ENCODE measurements at places on chromosomes 5 and 9.

DNA sequence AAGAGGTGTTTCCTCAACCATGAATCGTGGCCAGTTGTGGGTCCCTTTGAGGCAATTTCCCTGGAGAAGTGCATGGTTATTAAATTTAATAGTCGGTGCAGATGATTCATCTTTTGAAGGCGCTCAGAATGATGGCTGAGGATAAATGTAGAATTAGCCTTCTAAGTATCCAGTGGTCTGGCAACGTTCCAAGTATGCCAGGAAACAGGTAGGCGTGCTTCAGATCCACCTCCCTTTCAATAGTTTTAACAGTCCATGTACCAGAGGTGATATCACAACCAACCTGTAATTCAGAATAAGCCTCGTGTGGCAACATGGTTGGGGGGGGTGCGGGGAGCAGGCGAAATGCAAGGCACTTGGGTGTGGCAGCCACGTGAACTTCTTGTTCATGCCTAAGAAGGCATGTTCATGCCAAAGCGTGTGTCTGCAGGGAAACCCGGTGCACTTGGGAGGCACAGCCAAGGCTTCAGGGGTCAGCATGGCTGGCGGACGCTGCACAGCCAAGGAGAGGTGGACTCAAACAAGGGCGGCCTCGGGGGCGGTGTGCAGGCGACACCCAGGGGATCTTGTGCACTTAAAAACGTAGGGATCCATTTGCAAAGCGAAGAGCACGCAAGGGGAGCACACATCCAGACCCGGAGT lies 5.2 kb upstream of the NKD2 start:
- DNase-seq, result no peak

GRCh38 chr5:1519631-1520210 lies 4.0 kb downstream of the LPCAT1 start:
- DNase-seq, result no peak

DNA sequence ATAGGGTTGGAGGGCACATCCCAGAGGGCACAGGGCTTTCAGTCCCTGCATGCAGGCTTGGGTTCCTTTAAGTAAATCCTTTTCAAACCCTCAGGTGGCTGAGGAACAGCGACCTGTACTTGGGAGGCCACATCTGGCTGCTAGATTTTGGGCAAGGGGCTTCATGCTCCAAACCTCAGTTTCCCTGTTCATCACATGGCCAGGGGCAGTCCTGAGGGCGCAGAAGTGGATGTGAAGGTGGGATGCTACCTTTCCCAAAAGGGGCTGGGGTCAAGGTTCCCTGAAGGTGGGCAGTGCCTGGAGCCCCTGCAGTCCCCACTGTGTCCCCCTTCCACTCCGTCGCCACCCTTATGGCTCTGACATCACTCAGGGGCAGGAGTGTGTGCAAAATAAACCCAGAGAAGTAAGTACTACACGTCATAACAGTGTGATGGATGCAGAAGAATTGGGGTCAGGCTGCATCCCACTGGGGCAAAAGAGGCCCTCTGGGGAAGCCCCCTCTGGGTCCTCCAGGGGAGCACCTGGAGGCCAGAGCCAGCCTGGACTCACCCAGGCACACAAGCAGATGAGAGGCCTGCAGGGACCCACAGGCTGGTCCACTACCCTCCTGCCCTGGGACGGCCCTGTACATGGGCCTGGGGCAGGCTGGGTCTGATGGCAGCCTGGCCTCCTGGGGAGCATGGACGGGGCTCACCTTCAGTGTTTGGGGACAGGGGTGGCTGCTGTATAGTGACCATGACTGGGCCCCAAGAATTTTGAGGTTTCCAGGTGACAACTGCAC lies 1.9 kb upstream of the CARD19 start:
- DNase-seq, result no peak

DNA sequence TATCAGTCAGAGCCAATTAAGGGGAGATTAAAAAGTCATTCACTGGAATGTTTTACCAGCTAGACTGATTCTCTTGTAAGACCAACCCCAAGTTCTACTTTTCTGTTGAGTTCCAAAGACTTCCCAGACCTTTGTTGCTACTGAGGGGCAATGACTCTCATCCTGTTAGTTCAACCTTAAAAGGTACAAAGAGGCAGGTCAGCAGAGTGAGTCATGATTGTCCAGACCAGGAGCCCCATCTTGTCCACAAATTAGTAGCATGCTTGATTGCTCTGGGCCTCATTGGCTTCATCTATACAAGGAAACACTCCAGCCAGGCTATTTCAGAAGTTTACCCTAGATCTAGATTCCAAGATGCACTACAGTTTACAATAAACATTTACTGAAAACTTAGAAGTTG lies 79.9 kb upstream of the IL7R start:
- DNase-seq, result no peak

GRCh38 chr5:1062761-1063568 lies 48.9 kb downstream of the SLC12A7 start:
- DNase-seq, result no peak

DNA sequence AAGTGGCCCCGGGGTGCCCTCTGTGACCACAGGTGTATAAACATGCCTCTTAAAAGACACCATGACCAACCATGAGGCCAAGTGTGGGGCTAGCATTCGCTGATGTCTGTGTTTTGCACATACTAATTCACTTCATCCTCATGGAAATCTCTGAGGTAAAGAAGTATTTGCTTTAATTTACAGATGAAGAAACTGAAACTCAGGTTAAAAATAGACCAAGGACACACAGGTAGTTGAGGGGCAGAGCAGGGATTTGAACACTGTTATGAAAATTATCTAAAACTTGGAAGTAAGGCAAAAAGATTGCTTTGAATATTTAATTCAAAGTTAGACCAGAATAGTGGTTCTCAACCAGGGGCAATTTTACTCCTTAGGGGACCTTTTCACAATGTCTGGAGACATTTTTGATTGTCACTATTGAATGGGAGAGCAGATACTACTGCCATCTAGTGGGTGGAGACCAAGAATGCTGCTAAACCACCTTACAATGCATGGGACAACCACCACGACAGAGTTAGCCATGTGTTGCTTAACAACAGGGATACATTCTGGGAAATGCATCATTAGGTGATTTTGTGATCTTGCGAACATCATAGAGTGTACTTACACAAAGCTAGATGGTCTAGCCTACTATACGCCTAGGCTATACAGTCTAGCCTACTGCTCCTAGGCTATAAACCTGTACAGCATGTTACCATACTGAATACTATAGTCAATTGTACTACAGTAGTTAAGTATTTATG lies 8.0 kb upstream of the FXN start:
- peak; percentile 13 for DNase-seq

DNA sequence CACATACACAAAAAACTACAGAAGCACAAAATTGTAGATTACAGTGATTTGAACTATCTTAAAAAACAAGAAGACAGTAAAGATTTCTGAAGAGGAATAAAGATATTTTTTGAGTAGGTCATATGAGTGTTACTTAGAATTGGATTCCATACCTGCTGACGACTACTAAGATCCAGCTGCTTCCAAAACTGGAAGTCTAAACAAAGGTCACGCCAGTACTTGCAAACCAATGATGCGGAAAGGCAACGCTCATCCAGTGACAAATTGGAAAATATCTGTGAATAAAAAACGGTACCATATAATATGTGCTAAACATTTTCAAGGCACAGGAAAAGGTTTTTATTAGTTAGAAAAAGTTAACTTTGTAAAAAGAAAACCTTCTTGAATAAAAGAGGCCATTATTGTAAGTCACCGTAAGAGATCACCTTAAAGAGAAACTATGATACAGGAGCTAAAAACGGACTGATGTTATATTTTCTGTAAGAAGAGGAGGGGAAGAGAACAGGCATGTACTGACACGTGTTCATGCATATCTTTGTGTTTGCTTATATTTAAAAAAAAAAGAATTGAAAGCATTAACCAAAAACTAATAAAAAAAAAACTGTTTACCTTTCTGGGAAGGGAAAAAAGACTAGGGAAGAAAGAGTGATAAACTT lies 14.1 kb downstream of the FBXL17 start:
- DNase-seq, result no peak

GRCh38 chr5:54156577-54156976 lies 153.8 kb downstream of the ARL15 start:
- no peak for DNase-seq

- DNase-seq, result no peak
Observed at GRCh38 chr5:181281984-181282316, 21.0 kb upstream of the TRIM52 start.

DNA sequence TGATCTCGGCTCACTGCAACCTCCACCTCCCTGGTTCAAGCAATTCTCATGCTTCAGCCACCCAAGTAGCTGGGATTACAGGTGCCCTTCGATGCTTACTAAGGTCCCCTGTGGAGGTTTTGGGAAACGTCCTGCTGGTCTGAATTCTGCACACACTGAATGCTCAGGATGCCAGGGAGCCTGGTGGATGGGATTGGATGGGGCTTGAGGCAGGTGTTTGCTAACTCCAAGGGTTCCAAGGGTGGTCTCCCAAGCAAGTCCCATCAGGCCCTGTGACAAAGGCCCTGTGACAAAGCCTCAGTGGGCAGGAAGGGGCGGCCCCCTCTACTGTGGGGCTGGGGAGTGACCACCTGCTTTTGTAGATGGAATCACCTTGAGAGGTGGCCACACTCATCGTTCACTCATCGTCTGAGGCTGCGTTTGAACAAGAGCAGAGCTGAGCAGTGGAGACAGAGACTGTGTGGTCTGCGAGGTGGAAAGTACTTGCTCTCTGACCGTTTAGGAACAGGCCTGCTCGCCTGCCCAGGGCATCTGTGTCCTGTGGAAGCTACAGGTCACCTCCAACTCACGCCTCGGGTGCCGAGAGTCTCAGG lies 40.2 kb downstream of the MRPL36 start:
- no peak for DNase-seq

DNA sequence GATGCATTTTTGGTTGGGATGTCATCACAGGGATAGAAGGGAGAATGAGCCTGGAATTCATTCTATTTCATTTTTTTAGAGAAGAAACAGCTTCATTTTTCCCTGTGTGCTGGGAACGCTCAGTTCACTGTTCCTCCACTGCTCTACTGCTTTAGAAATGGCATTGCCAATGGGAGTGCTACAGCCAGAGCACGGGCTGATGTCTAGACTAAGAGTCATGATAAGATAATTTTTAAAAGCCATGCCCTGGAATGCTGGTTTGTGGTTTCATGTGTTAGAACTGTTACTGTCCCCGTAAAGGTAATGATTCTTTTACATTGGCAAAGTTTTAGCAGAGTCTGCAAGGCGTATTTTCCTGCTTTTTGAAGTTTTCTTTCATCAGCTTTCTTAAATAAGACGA lies 119.6 kb downstream of the SEMA6A start:
- no peak for DNase-seq

DNA sequence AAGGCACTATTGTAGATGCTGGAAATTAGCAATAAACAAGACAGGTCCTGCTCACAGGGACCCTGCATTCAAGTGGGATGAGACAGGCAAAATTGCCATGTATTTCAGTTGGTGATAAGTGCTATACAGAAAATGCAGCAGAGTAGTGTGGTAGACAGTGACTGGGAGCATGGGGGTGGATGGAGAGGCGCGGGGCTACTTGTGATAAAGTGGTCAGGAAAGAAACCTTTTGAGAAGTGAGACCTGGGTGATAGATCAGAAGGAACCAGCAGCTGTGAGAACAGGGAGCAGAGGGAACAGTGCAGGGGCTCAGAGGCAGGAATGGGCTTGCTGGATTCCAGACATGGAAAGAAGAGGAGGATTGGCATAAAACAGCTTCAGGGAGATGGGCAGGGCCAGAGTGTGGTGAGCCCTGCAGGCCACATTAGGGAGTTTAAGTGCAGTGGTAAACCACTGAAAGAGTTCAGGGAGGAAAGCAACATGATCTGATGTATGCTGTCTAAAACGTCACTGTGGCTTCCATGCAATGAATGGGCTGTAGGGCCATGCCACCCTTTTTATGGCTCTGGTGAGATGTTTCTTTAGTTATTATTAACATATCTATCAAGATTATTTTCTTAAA lies 7.3 kb downstream of the CRHBP start:
- no peak for DNase-seq

DNA sequence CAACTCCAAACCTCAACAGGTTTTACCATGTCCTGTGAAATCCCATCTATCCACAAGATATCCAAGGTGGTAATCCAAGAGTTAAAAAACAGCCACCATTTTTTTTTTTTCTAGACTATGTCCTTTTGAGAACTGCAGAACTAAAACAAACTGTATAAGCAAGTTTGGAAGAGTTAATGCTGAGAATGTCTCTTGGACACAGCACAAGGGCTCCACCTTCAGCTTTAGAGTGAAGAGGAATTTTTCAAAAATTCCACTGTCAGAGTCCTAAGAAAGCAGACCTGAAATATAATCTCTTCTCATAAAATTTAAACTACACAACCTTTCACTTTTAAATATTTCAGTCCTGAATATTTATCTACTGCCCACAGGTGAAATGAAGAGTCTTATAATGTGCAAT lies 167.8 kb upstream of the CCNG1 start:
- no peak for DNase-seq

DNA sequence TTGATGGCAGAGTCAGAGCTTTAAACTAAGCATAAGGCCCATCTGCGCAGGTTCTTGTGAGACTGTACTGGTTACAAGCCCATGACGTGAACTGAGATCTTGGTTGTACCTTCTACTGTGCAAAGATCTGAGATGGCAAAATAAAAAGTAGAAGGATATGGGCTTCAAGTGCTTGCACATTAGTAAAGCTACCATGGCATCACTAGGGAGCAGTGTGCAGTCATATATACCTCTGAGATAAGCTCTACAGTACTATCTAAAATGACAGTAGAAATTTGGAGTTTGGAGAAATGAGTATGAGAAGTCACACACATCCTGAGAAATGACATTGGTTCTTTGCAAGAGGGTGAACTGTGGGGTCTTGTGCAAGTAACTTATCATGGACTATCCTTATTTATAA lies 408.2 kb upstream of the PRR16 start:
- no peak for DNase-seq

DNA sequence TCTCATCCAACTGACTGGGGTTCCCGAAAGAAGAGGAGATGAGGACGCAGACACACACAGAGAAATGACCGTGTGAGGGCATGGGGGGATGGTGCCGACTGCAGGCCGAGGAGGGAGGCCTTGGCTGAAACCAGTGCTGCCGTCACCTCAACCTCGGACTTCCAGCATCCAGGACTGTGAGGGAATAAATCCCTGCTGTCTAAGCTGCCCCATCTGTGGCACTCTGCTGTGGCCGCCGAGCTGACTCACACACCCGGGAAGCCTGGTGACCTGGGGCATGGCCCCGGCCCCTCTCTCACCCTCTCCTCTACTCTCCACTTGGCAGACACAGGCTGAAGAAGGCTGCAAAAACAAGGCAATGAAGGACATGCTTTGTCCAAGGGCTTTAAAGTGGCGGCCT lies 4.4 kb upstream of the COL5A1 start:
- no peak for DNase-seq

GRCh38 chr5:80919678-80920196 lies 40.4 kb upstream of the RASGRF2 start:
- DNase-seq, result no peak

GRCh38 chr5:167953151-167953798 lies 338.2 kb upstream of the WWC1 start:
- DNase-seq, result no peak

GRCh38 chr9:135811801-135812200 lies 95.5 kb downstream of the CAMSAP1 start:
- no peak for DNase-seq

DNA sequence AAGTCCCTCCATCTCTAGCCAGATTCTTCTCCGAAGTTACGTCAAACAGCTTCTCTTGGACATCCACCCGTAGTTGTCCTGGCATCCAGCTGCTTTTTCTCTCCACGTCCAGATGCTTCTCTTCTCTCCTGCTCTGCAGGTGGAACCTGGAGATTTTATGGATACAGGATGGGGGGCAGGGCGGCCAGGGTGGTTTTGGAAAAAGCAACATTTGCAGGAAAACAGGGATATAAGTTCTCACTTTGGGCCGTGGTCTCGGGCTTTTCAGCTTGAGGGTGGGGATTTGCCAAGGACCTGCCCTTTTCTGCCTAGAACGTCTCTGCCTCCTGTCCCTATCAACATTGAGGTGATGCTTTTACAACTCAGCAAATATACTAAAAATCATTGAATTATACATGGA lies 1941.6 kb upstream of the C9orf72 start:
- DNase-seq, result no peak
